ENCODE measurements at places on chromosomes 7 and 10. TPM values are rescaled to one million over a fixed set of nuclear protein-coding genes. Genes with fewer than 3 reads are reported as not detected.

The LAMB1 gene
- total RNA-seq: 275 TPM

DNA sequence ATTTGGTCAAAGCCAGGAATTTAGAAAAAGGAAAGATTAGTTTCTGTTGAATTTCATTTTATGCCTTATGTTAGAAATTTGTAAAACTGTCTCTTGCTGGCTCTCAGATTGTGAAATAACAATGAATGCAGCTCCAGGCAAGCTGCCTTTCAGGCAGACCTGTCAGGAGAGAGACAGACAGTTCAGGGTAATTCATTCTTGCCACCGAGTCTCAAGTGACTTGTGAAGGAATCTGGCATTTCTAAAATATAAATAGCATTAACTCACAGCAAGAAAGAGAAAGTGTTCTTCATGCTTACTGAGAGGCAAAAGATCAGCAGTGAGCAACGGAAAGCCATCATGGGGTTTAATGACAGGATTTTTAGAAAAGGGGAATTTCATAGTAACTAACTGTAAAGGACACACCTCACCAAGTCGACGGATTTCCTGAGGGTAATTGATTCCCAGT, 442.3 kb upstream of the AKR1E2 start:
- H3K36me3 ChIP-seq: no peaks in the 10 kb centered on the region
- DNase-seq: no peak
- no peak overlapping the region for H3K4me3 ChIP-seq
- H3K27ac ChIP-seq: no peak overlapping the region
- no peaks in the 10 kb centered on the region for H3K27me3 ChIP-seq

- DNase-seq: no peak
- H3K4me3 ChIP-seq: no peak overlapping the region
- peaks cover 8% of the 10 kb centered on the region for H3K27me3 ChIP-seq
- H3K4me1 ChIP-seq: peaks cover 4% of the 10 kb centered on the region
- no peak overlapping the region for H3K27ac ChIP-seq
These were observed 167.2 kb downstream of the EVX1 start for GRCh38 chr7:27409776-27410175.

The CFTR gene
- 6.6 TPM for total RNA-seq

GRCh38 chr10:127157506-127158200, 38.7 kb downstream of the INSYN2A start:
- H3K27ac ChIP-seq: no peak overlapping the region
- no peaks in the 10 kb centered on the region for H3K27me3 ChIP-seq
- H3K36me3 ChIP-seq: no peaks in the 10 kb centered on the region
- H3K4me1 ChIP-seq: no peaks in the 10 kb centered on the region
- H3K4me3 ChIP-seq: no peak overlapping the region

DNA sequence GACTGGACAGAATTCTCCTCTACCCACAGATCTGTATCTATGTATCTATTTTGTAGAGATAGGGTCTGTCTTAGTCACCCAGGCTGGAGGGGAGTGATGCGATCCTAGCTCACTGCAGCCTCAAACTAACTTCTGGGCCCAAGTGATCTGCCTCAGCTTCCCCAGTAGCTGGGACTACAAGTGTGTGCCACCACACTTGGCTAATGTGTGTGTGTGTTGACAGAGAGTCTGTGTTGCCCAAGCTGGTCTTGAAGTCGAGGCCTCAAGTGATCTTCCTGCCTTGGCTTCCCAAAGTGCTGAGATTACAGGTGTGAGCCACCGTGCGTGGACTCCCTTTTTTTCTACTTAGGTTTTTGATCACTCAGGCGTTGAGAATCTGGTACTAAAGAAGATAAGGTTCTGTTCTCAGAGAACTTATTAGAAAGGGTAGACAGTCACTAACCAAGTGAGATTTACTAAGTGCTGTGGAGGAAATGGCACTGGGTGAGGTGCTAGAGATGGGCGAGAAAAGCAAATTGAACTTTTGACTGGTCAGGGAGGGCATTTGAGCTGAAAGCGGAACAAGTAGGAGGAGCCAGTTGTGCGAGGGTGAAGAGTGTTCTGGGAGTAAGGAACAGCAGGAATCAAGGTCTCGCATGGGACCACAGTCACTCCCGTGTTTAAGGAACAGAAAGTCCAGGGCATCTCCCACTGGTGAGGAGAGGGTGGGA, 18.0 kb downstream of the NDUFB2 start:
- H3K4me3 ChIP-seq: no peak overlapping the region
- H3K27me3 ChIP-seq: no peaks in the 10 kb centered on the region
- H3K36me3 ChIP-seq: peaks cover 36% of the 10 kb centered on the region
- DNase-seq: no peak
- H3K4me1 ChIP-seq: no peaks in the 10 kb centered on the region
- H3K27ac ChIP-seq: no peak overlapping the region
